ENCODE measurements at places on chromosomes 3 and 15.
A peak's percentile ranks its signal among the peaks of the same experiment; 100 is the strongest.

DNA sequence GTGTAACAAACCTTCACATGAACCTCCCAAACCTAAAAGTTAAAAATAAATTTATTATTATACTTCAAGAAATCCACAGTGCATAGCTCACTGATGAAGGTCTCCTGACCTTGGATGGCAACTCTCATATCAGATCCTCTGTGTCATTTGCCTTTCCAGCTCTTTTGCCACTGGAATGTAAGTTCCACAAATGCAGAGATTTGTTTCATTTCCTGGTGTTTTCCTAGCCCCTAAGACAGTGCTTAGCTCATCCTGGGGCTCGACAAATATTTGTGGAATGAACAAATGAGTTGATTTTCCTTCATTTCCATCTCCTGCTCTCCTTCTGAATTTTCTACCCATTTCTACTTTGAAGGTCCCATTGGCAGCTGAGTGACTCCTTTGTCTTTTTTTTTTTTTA, 56.0 kb downstream of the FRMD4B start:
- DNase-seq: no peak

- DNase-seq: no peak
Measured at GRCh38 chr3:152048831-152049230, 175.4 kb downstream of the SUCNR1 start.

- DNase-seq: no peak
Measured at GRCh38 chr3:197753263-197753662, 3.6 kb downstream of the FYTTD1 start.

DNA sequence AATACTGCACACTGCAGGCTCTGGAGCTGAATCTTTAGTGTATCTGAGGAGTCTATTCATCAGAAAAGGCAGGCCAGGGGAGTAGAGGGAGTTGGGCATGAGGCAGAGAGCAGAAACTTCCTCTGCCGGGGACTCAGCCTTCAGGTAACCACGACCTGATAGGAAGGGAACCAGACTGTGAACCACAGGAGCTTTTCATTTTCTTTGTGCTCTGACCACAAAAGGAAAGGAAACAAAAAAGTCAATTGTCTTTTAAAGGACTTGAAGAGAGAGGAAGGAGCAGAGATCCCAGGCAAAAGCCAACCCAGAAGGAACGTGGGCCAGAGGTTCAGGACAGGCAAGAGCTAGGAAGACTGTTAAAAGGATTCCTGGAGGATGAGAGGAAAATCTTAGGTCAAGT, 573.3 kb downstream of the EPHB1 start:
- no peak for DNase-seq

- DNase-seq: no peak
Measured at GRCh38 chr3:112445839-112446238, 53.4 kb downstream of the BTLA start.

DNA sequence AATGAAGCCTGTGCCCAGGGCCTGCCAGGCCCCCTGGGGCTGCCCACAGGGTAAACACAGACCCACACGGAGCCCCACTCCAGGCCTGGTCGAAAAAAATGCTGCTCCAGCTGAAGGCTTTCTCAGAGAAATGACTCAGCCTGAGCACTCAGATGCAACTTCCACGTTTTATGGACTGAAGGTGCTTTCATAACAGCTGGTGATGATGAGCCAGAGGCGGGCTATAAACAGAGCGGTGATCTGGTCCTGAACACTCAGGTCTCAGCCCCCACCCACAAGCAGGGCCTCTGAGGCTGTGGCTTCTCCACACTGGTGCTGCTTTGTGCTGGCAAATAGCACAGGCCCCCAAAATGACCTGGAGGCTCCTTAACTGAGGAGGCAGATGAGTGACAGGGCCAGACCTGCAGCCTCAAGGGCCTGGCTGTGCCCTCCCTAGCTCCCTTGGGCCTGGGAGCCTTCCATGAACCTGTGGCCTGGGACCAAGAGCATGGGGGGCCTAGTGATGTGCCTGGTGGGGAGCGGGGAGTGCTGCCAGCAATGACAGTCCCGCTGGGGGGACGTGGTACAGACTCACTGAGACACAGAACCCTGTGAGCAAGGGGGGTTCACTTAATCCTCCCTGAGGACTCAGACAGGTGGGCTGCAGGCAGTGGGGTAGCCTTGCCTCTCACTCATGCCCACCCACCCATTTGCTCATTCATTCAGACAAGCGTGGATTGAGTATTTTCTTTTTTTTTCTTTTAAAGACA, 23.0 kb upstream of the FURIN start:
- DNase-seq: peak; percentile 6

DNA sequence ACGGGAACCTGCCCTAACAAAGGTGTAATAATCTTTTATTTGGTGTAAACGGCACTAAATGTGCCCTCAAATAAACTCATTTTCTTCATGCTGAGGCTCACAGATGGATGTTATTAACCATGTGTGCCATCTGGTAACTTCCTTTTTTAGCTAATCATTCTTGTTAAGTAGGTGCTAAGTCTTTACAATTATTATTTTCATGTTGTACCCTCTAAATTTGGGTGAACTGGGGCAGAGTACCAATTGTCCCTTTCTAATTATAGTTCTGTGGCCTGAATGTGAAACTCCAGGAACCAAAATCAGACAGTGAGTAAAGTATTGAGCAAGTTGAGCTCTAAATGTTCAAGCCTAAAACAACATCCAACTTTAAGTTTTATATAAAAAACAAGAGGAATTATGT, 220.7 kb upstream of the CADM2 start:
- DNase-seq: no peak

GRCh38 chr15:32870240-32871033, 152.6 kb downstream of the GREM1 start:
- no peak for DNase-seq

DNA sequence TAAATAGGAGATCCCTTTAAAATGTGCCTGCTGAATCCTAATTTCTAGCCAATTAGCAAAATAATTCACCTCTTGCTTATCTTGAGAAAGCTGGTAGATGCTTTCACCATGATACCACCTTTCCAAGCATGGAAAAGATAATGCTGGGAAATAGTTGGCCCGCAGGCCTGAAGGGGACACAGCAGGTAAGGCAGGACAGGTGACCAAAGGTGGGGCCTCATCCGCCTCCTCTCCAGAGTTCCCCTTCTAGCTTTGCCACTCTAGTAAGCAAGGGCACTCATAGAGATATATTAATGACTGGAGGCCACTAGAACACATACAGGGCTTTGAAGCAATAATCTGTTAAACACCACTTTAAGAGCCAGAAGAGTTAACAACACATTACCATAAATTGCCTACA, 45.5 kb downstream of the SATB1 start:
- DNase-seq: no peak

- DNase-seq: no peak
Measured at GRCh38 chr3:187572441-187572840, 97.8 kb downstream of the SST start.

DNA sequence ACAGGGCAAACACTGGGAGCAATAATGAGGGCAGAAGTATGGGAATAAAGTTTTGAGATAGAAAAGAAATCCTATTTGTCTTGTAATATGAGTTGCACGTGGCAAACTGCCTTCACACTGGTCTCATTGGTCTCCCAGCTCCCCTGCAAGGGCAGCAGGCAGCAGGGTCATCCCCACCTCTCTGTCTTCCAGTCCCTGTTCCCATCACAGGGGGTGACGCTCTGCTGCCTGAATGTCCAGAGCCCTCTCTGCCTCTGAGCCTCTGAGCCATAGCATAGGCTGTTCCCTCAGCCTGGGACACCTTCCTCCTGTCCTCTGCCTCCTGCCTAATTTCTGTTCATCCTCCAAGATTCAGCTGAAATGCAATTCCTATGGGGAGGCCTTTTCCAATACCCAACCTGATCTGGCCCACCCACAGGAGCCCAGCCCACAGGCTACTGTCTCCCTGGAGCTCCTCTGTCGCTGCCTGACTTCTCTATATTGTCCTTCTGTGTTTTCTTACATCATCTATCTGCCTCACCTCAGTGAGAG, 12.1 kb upstream of the SKOR1 start:
- DNase-seq: no peak

DNA sequence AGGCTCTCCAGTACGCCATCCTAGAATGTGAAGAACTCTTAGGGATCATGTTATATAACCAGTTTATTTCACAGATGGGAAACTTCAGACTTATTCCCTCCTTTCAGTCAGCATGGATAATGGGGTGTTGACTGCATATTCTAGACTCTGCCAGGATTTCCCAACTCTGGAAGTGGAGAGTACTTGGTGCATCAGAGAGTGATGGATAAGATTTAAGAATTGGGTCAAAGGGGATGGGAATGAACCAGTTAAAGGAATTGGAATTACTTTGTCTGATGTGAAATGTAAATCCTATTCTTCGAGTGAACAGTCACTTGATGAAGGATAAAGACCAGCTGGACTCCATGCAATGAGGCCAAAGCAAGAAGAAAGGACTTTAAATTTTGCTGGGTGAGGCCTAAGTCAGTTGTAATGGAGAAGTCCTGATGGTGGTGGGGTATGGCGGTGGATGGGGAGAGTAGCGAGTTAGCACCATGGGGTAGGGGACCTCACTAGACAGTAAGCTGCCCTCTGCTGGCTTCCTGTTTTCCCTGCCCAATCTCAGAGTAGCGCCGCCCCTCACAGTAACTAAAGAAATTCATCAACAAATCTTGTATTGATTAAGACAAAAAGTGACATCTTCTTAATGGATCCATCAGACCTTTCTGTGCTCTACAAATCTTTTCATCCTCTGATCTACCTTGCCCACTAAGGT, 7.3 kb upstream of the CACNA1D start:
- no peak for DNase-seq

DNA sequence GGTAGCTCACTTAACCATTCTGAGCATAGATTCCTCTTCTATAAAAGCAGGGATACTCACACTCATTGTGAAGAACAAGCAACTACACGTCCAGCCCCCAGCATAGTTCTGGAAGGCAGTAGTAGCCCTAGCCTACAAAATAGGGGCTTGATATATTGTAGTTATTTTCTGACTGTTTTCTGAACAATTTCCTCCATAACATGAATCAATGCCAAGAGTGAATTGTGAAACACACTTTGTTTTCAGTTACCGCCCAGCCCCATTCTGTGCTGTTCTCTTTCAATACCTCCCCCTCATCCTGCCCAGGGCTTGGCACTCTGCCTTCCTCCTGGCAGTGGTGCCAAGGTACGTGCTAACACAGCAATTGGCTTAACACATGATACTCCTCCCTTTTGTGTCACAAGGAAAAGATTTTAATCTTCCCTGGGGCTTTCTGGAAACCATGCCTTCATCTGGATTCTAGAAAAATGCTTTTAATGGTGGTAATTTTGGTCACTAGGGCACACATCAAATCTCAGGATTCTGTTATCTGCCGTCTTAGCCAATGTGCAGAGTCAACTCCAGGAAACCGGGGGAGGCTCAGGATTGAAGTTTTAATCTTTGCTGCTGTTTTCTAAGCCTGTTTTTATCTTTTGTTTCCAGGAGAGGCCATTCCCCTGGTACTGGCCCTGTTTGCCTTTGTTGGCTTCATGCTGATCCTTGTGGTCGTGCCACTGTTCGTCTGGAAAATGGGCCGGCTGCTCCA, 37.2 kb downstream of the IL20RB start:
- peak; percentile 81 for DNase-seq

DNA sequence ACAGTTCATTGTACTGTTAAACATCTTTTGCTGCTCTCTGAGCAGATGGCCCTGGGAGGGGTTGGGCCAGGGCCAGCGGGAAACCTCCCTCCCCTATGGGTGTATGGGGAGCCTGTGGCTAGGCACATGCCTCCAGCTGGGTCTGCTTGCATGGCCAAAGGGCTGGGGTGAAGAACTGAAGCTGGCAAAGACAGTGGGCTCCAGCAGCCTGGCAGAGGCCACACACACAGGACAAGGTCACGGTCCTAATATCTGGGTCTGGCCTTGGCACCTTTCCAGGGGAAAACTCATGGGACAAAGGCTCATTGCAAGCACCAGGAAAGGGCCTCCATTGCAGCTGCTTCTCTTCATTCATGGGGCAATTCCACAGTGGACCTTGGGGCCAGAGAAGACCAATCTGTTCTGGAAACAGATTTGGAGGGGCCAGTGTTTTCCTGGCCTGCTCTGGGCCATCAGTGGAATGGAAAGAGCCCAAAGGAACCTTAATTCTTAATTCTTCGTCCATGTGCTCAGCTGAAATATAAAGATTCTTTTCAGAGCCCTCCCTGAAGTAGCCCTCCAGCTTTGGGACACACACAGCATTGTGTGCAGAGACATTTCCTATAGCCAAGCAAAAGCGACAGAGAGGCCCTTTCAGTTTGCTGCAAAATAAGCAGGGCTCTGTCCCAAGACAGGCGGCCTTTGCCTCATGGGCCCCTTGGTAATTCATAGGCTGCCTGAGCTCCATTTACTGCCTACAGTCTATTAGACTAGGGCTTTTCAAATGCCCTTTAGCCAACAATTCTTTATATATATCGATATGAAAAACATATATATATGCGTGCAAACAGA, 11.3 kb upstream of the LIMD1 start:
- DNase-seq: peak; percentile 1

GRCh38 chr3:33035596-33035995, 61.4 kb downstream of the GLB1 start:
- DNase-seq: no peak

GRCh38 chr3:177039490-177040274, 157.6 kb downstream of the TBL1XR1 start:
- DNase-seq: no peak

DNA sequence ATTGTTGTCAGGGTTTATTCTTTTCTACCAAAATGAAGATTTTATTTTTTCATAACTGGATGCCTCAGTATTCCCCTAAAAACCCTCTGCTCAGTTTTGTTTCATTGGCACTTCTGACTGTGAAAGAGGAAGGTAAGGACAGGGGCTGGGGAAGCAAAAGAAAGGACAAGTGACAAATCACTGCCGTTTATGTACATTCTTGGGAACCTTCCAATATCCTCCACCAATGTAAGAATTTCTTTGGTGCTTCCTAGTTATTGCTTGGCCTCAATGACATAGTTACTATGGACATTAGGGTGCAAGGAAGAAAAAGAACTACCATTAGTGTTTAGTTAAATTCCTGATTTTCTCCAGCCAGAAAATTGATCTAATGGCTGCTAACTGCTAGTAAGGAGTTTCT, 131.0 kb upstream of the C15orf61 start:
- no peak for DNase-seq

DNA sequence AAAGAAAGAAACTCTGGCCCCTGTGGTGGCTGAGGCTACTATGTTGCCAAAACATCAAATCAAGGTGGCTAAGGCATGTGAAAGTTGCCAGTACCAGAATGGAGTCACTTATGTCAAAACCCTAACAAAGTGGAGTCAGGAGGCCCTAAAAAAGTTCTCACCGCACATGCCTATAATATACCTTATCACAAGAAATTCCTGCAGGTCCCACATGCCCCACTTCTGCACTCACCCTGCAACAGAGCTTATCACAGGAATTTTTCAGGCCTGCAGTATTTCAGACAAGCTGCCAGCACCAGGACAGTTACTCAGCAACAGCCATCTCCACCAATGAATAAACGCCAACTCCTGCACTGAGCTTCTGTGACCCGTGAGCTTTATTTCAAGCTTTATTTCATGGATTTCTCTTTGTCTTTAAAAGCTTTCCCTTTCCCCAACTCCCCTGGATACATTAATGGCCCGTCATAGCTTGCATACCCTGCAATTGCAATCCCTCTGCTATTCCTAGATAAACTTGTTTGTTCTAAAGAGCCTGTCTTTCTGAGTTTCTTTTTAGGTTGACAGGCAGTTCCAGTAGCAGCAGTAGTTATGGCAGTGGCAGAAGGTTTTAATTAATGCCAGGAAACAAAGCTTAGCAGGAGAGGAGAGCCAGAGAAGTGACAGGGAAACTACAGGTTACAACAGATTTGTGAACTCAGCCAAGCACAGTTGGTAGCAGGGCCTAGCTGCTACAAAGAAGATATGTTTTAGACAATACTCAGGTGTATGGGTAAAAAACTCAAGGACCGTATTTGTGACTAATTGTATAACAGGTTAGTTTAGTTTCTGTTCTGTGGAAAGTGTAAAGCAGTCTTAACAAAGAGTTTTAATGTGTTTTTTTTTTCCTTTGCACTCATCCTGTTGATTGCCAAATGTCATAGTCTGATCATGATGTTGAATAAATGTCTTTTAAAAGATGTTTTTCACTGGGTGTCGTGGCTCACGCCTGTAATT, 15.9 kb upstream of the TMEM42 start:
- no peak for DNase-seq

All from NCI-H1092 treated with DMSO at 0.1 percent for 48 hours (cell line).